AG10803 (cell line): ENCODE measurements at places on chromosomes 6 and 20.

GRCh38 chr6:43759136-43759906 lies 10.7 kb upstream of the VEGFA start:
- DNase-seq = no peak

- DNase-seq = no peak
Measured at GRCh38 chr6:81808851-81809570, 56.5 kb upstream of the TENT5A start.

- DNase-seq = no peak
Measured at GRCh38 chr20:2223558-2224367, 72.0 kb upstream of the TGM3 start.

DNA sequence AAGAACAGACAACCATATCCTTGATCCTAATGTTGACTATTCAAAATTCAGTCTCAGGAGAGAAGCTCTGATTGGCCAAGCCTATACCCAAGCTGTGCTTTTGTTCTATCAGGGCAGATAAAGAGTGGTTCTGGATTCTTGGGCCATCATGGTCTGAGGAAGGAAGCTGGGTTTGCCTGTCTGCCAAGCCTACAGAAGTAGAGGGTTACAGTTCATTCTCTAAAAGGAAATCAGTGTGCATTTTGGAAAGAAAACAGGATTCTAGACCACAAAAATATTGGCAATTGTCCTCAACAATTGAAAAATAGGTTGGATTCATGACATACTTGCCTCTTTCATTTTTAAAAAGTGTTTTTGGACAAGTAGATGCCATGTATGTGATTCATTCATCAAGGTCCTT lies 145.4 kb upstream of the BMP2 start:
- DNase-seq = peak; percentile 13

DNA sequence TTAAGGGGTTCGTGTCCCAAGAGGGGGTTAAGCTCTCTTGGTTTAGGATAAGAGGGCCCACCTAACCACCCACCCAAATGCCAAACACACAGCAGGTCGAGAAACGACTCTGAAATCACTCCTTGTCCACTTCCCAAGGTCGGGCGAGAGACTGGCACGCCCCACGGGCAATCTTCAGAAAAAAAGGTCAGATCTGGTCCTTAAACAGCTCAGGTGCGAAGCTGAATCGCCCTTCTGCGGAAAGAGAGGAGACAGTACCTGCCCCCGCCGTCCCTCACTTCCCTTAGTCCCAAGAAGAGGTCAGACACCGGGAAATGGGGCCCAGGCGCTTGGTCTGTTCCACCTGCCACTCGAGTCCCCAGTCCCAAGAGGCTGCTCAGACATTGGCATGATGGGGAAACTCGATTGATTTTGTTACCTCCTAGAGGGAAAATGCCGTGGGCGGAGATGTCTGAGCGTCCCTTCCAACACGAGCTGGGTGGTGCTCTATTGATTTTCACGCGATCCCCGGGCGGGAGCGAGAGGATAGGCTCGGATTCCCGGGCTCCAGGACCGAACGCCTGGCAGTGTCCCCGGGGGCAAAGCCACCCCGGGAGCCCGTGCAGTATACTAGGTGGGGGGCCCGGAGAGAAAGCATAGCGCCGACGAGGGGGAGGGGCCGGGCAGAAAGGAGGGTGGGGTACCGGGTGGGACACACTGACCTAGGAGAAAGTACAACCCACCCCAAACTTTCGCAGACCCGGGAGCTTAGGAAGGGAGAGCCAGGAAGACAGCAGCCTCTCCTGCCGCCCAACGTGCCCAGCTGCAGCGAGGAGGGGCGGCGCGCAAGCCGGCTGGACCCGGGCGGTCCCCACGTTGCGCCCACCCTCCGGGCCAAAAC lies 1.1 kb upstream of the SAMD5 start:
- DNase-seq = no peak

DNA sequence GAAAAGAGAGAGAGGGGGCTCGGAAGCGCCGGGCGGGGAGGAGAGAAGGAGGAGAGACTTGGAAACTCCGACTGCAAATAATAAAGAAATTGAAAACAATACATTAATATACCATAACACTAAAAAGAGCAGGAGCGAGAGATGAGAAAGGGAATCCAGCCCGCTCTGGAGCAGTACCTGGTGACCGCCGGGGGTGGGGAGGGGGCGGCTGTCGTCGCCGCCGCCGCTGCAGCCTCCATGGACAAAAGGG lies 338 bp downstream of the E2F3 start:
- no peak for DNase-seq

GRCh38 chr6:89145956-89146717 lies at the start of gene PM20D2:
TSS of gene PM20D2 (plus strand) at chr6:89146055. CDS start at chr6:89146145, 90 bp downstream.
- DNase-seq = peak; percentile 13

DNA sequence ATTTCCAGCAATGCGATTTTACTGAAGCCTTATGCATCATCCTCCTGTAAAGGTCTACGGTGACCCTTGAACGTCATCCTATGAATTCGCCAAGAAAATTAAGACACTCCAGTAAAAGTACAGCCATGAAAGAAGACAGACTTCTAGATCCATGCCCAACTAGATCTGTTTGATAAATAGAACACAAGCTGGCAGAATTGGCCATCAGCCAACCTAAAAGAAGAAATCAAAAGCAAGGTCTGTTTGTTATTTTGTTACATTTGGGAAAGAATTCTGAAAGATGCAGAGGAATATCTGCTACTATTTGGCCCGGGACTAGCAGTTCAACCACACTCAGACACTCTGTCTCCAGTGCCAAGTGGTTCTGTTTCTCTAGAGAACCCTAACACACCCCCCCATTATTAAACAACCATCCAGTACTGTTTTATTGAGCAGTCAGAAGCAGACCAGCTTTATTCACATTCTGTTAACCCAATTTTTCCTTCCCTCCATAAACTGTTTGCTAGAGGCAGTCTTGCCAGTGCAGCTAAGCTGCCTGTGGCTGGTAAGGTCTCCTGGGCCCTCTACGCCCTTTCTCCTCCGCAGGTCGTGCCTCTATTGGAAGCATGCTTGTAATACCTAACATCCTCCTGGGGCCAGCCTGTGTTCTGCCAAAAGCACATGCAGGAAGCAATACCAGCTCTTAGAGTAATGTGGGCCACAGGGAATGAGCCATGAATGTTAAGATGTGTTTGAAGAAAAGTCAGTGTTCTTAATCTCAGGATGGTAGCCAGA lies 30.7 kb downstream of the LY86 start:
- DNase-seq = no peak

GRCh38 chr20:1761116-1761515 lies 103.5 kb upstream of the SIRPG start:
- peak; percentile 86 for DNase-seq

GRCh38 chr6:170163405-170164170 lies 127.3 kb downstream of the DLL1 start:
- no peak for DNase-seq

- DNase-seq = no peak
Measured at GRCh38 chr6:161163466-161164181, 110.2 kb downstream of the AGPAT4 start.

DNA sequence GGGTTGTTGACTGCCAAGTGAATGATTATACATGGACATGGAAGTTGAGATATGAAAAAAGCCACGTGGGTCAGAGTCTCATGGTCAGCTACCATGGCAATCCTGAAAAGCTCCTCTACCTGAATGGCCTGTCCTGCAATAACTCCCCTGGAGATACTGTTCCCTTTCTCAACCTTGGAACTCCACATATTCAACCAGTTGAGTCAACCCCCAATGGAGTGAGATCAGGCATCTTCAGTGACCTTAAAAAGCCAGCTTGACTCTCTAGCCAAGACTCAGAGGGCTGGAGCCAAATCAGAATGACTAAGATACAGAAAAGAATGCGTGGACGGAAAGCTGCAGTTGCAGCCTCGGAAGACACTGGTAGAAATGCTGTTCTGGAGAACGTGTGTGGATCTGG lies 341.3 kb downstream of the FOXA2 start:
- DNase-seq = no peak

- DNase-seq = no peak
Measured at GRCh38 chr20:23629542-23630391, 8.0 kb downstream of the CST3 start.

DNA sequence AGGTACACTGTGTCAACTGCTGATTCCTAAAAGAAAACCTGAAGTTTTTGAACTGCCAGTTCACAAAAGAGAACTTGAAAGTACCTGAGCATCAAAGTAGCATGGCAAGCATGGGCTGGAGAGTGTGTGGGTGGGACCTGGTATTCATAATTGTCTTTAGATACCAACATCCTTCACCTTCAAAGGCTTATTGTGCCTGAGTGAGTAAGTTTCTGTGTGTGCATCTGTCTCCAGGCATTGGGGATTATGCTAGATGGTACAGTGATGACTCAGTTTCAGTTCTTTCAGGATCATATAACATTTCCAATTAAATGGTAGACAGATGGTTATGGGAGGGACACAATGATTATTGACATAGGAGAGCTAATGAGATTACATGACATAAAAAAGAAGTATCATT lies 238.5 kb downstream of the ZFAND3 start:
- peak; percentile 12 for DNase-seq

- DNase-seq = peak; percentile 52
Measured at GRCh38 chr6:17413313-17413750, 19.9 kb downstream of the CAP2 start.

DNA sequence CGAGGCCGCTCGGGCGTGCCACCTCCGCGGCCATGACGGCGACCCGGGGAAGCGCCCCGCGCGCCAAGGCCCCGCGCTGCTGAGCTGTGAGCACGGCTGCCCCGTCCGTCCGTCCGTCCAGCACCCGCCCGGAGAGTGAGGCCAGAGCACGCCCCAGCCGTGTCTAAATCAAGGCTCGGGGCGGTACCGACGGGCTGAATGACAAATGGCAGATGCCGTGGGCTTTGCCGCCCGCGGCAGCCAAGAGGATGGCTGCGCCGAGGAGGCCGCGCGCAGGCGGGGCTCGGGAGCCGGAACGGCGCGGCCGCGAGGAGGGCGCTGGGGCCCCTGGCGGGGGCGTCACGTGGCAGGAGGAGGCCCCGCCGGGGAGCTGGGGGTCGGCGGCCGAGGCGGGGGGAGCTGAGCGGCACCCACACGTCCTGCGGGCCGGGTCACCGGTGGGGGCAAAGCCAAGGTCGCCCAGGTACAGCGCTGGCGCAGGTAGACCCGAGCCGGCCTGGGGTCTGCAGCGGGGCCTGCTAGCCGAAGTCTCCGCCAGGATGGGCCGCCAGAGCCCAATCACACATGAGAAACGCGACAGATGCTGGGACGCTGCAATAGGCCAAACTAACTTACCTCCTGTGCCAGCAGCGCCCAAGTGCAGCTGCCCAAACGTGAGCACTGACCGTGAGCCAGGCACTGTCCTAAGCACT lies at the start of gene PLAGL1:
PLAGL1 (minus strand) TSS at position 140 of the 692 bp plus-strand sequence. CDS start 60,123 bp downstream, outside the sequence.
- DNase-seq = peak; percentile 74

- DNase-seq = peak; percentile 95
Measured at GRCh38 chr20:50192364-50193198, 2.0 kb downstream of the CEBPB start.

GRCh38 chr6:49775043-49775442 lies 12.0 kb downstream of the PGK2 start:
- no peak for DNase-seq

GRCh38 chr6:116190550-116190949 lies 63.3 kb downstream of the TSPYL4 start:
- DNase-seq = peak; percentile 94
